ENCODE measurements at places on chromosomes 3 and 15. TPM values are rescaled to one million over a fixed set of nuclear protein-coding genes. Genes with fewer than 3 reads are reported as not detected.

Gene TMEM40
- polyA plus RNA-seq, result 5.2 TPM

Gene CPNE9
- polyA plus RNA-seq, result 0.06 TPM

Gene CHST13
- polyA plus RNA-seq, result 1.9 TPM

Gene MME
- polyA plus RNA-seq, result 1.0 TPM

Gene PSTPIP1
- polyA plus RNA-seq, result 0.26 TPM

Gene ITIH1
- polyA plus RNA-seq, result 0.20 TPM

Gene CCR8
- polyA plus RNA-seq, result not detected

Gene TRIM59
- polyA plus RNA-seq, result 32.3 TPM

Gene TUSC7
- not detected for polyA plus RNA-seq

Gene CCDC54
- 0.31 TPM for polyA plus RNA-seq

Gene PLSCR5
- 6.8 TPM for polyA plus RNA-seq

Gene C3orf22
- polyA plus RNA-seq, result not detected

Gene CYP1A2
- polyA plus RNA-seq, result not detected

Gene ATP2C1
- polyA plus RNA-seq, result 31.4 TPM

Gene HRH1
- not detected for polyA plus RNA-seq

Gene HCN4
- 59.2 TPM for polyA plus RNA-seq

Gene PEX5L
- 0.07 TPM for polyA plus RNA-seq

Gene TMEM158
- polyA plus RNA-seq, result 3.5 TPM

Gene CCDC80
- 27.7 TPM for polyA plus RNA-seq

Gene FBLN2
- 33.5 TPM for polyA plus RNA-seq

Gene ZPLD1
- not detected for polyA plus RNA-seq

Gene RBMS3
- 33.4 TPM for polyA plus RNA-seq

Gene USP50
- polyA plus RNA-seq, result not detected

Gene LRRC3B
- not detected for polyA plus RNA-seq

Gene IQCB1
- polyA plus RNA-seq, result 19.8 TPM

Gene CACNA2D3
- polyA plus RNA-seq, result 1.7 TPM

Gene KLF15
- 0.75 TPM for polyA plus RNA-seq

Gene NEO1
- 15.2 TPM for polyA plus RNA-seq

Gene C3orf85
- polyA plus RNA-seq, result not detected

Gene ZNF660
- polyA plus RNA-seq, result 5.5 TPM

Gene SST
- 10.1 TPM for polyA plus RNA-seq

Gene ZDHHC23
- 7.9 TPM for polyA plus RNA-seq

Gene PIF1
- polyA plus RNA-seq, result 7.4 TPM

Gene CPA3
- polyA plus RNA-seq, result not detected

Gene SMCO1
- polyA plus RNA-seq, result 1.7 TPM

Gene CCK
- not detected for polyA plus RNA-seq

Gene NMB
- 5.9 TPM for polyA plus RNA-seq

Gene UROC1
- polyA plus RNA-seq, result not detected

Gene NGLY1
- 63.0 TPM for polyA plus RNA-seq

Gene TAMM41
- 33.2 TPM for polyA plus RNA-seq

Gene CCR5
- polyA plus RNA-seq, result not detected

Gene TRAIP
- 9.5 TPM for polyA plus RNA-seq

Gene THBS1
- 22.4 TPM for polyA plus RNA-seq
